NCI-H524 treated with DMSO at 0.1 percent for 48 hours (cell line): ENCODE measurements at places on chromosomes 5 and 9.

- DNase-seq, result no peak
These were observed 285.5 kb upstream of the MAP3K1 start for GRCh38 chr5:56529666-56530430.

GRCh38 chr5:158748522-158748921 is 351.2 kb downstream of the EBF1 start:
- DNase-seq, result no peak

DNA sequence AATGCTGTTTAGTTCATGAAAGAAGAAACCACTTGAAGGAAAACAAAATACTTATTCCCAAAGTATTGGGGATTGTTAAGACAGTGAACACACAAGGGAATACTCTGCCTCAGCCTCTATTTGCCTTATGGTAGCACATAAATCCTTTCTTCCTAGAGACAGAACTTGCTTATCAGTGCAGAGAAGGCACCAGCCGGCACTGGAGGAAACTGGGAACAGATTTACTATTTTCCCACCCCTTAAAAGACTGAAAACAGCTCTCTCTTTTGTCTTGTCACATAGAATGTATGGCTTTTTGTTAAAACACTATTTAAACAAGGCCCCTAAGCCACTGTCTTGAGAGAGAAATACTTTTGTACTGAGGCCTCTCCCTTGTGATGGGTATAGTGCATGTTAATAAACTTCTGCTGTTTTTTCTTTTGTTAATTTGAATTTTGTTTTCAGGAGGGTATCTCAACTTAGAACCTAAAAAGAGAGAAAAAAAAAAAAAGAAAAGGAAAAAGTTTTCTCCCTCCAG is 40.7 kb upstream of the EDIL3 start:
- no peak for DNase-seq

GRCh38 chr5:16855898-16856297 is 80.2 kb downstream of the MYO10 start:
- DNase-seq, result no peak

DNA sequence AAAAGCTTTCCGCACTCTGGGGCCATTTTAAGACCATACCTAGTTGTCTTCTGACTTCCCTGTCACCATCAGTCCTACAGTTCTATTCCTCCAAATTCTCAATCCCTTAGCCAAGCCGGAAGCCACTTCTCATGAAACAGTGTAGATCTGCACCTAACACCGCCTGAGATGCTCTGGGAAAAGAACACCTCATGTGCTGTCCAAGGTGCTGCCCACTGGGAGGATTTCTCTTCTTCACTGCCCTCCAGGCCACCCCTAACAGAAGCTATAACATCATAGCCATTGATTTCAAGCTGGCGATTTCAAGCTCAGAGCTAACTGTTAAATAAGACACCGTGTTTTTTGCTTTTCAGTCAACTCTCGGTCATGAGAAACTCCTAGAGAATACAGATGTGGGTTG is 559.3 kb downstream of the CCDC171 start:
- no peak for DNase-seq

- DNase-seq, result no peak
These were observed 131.9 kb downstream of the UGCG start for GRCh38 chr9:112028242-112029221.

GRCh38 chr5:5318426-5319190 is 103.9 kb upstream of the ICE1 start:
- DNase-seq, result peak; percentile 62

- DNase-seq, result no peak
These were observed 43.6 kb downstream of the SEC61B start for GRCh38 chr9:99265691-99266090.
